ENCODE measurements at places on chromosomes 2 and 18. TPM values are rescaled to one million over a fixed set of nuclear protein-coding genes. Genes with fewer than 3 reads are reported as not detected.

The RGPD3 gene
- total RNA-seq: not detected

DNA sequence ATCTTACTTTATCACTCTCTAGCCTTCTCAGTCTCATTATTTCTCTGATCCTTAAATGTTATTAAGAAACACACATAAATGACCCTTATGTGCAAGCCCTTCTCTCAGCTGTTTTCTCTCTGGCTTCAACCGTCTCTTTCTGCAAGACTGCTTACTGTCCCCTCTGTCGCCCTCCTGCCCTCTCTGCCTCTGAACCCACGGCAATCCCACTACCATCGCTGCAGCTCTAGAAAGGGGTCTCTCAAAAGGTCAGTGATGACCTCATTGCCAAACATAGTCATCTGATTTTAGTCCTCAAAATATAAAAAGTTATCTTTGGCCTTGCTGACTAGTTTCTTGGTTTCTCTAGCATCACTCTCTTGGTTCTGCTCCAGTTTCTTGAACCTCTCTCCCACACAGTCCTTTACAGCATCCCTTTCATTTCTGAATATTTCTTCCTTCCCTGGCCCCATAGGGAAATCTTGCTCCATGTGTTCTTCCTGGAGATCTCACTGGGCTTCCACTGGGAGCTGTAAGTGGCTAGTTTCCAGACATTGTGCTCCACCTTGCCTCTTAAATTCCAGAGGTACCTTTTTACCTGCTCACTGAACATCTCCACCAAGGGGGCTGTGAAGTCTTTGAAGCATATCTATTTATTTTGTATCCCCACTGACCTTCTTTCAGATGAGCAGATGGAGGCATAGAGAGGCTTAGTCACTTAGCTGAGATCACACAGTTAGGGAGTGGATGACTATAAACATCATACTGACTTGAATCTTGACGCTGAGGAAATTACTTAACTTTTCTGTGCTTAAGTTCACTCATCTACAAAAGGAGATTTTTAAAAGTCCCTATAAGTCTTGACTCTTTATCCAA lies 96.2 kb downstream of the PDE1A start:
- no peak overlapping the region for H3K27ac ChIP-seq
- no peaks in the 10 kb centered on the region for H3K4me1 ChIP-seq
- no peak overlapping the region for H3K4me3 ChIP-seq
- peaks cover 25% of the 10 kb centered on the region for H3K27me3 ChIP-seq
- DNase-seq: no peak

The IL36RN gene
- not detected for total RNA-seq

DNA sequence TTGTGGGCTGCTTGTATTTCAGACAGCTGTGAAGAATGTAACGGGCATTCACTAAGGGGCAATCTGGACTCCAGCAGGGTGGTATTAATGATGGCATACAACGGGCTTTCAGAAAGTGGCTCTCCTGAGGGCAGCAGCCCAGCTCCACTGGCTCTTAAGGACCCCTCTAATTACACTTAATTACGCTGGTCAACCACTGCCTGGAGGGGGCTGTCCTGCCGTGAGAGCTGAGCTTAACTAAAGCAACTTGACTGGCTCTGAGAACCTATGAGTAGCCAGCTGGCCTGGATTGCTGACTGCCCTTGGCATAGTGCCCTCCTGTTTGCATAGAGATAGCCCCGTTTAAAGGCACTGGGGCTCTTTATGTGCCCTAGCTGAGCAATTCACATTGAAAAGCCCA lies 3.8 kb downstream of the LIPG start:
- H3K27ac ChIP-seq: no peak overlapping the region
- no peak overlapping the region for H3K4me3 ChIP-seq
- no peaks in the 10 kb centered on the region for H3K27me3 ChIP-seq
- no peak for DNase-seq
- peaks cover 37% of the 10 kb centered on the region for H3K4me1 ChIP-seq

DNA sequence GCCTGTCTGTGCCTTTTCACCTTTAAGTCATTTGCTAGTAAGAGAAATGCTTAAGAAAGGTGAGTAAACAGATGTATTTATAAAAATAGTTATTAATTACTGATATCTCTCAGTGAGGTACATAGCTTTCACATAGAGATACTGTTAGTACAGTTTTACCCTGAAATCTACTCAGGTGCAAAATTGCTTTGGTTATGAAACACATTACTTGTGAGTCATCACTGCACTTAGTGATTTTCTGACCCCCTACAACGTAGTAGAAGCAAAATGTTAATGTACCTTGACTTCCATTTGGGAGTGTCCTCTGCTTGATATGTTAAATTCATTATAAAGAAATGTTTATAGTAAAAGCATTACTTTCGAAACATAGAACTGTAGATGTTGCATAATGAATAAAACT lies 6.5 kb downstream of the GLS start:
- H3K4me3 ChIP-seq: no peak overlapping the region
- H3K27ac ChIP-seq: no peak overlapping the region
- H3K4me1 ChIP-seq: peaks cover 52% of the 10 kb centered on the region

DNA sequence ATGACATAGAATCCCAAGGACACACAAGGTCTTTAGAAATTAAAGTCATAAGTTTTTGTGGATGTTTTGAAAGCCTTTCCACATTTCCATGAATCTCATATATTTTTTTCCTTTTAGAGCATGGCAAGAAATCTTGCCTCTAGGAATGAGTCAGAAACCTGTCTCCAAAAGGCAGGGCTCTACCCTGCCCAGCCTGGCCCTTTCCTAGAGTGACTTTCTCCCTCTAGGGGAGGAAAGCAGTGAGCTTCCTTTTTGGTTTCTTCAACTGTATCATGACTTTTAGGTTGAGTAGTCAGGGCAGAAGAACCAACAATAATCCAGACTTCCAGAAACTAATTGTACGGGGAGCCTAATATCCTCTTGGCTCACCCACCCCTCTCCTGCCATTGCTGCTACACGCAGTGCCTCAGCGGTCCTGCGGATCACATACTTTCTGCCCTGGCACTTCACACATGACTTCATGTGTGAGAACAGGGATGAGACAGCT lies 300.3 kb downstream of the AGPS start:
- no peaks in the 10 kb centered on the region for H3K4me1 ChIP-seq
- H3K4me3 ChIP-seq: no peak overlapping the region
- no peaks in the 10 kb centered on the region for H3K36me3 ChIP-seq
- H3K27ac ChIP-seq: no peak overlapping the region
- H3K27me3 ChIP-seq: peaks cover 10% of the 10 kb centered on the region

GRCh38 chr2:157256626-157257025 lies 879 bp upstream of the GALNT5 start:
- no peaks in the 10 kb centered on the region for H3K27me3 ChIP-seq
- H3K4me1 ChIP-seq: no peaks in the 10 kb centered on the region
- H3K4me3 ChIP-seq: no peak overlapping the region
- no peaks in the 10 kb centered on the region for H3K36me3 ChIP-seq
- no peak for DNase-seq
- H3K27ac ChIP-seq: no peak overlapping the region

The SRBD1 gene
- total RNA-seq: 12.5 TPM

GRCh38 chr2:133991606-133992168 lies 262.2 kb upstream of the MGAT5 start:
- no peaks in the 10 kb centered on the region for H3K36me3 ChIP-seq
- H3K27ac ChIP-seq: no peak overlapping the region

DNA sequence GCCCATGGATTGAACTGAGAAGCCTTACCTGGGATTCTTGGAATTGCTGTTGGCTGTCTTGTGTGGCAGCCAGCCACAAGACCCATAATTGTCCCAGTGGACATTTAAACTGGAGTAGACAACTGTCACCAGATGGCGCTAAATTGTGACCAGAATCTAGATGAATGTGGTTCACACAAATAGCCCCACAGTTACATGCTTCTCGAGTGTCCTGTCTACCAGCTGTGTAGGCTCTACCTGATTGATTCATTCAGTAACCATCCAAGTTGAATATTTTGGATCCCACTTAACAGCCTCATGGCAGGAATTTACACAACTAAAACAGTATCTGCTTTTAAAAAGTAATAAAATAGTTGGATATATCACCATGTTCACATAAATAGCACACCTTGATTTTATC lies 73.2 kb downstream of the MAP4K4 start:
- H3K27ac ChIP-seq: peak overlapping the region; percentile 5
- no peaks in the 10 kb centered on the region for H3K36me3 ChIP-seq
- no peaks in the 10 kb centered on the region for H3K27me3 ChIP-seq
- peak; percentile 58 for DNase-seq
- H3K4me3 ChIP-seq: no peak overlapping the region
- peaks cover 68% of the 10 kb centered on the region for H3K4me1 ChIP-seq
